ENCODE measurements at places on chromosomes 11 and 22. TPM values are rescaled to one million over a fixed set of nuclear protein-coding genes. Genes with fewer than 3 reads are reported as not detected.

The CD248 gene
- 37.8 TPM for total RNA-seq

The PHOX2A gene
- total RNA-seq, result not detected

The KCTD14 gene
- total RNA-seq, result 2.7 TPM

The ANO1 gene
- 10.4 TPM for total RNA-seq

The TMEM184B gene
- total RNA-seq, result 68.2 TPM

The BAD gene
- 61.6 TPM for total RNA-seq

The GGT5 gene
- total RNA-seq, result 13.2 TPM

The CDC42EP2 gene
- total RNA-seq, result 12.8 TPM

The VPS26B gene
- 55.9 TPM for total RNA-seq

The SCGB1D2 gene
- total RNA-seq, result not detected

The GPR83 gene
- 1.3 TPM for total RNA-seq

The L3MBTL2 gene
- 28.2 TPM for total RNA-seq

The TTC17 gene
- total RNA-seq, result 179 TPM

The SELENOM gene
- 63.3 TPM for total RNA-seq

The CDC45 gene
- 5.6 TPM for total RNA-seq

The FXYD6 gene
- 103 TPM for total RNA-seq

The FAM89B gene
- 17.2 TPM for total RNA-seq

The SCN4B gene
- 5.9 TPM for total RNA-seq

The BTG4 gene
- not detected for total RNA-seq

The KCNK4 gene
- total RNA-seq, result 1.8 TPM
